ENCODE measurements at places on chromosomes 7 and 10.

DNA sequence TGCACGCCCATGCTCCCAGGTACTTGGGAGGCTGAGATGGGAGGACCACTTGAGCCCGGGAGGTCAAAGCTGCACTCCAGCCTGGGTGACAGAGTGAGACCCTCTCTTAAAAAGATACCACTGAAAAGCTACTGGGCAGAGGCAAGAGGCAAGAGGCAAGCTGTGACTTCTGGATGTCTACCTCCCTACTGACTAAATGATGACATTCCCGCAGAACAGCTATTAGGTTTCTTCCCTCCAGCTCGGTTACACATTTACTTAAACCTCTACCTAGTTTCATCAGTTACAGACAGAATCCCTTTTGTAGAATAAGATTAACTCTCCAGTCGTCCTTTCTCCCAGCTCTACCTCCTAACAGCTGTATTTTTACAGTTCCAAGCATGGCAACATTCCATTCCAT, 21.2 kb downstream of the RHEB start:
- no peak for DNase-seq

GRCh38 chr10:35340975-35341374, 4.7 kb downstream of the CCNY start:
- no peak for DNase-seq

DNA sequence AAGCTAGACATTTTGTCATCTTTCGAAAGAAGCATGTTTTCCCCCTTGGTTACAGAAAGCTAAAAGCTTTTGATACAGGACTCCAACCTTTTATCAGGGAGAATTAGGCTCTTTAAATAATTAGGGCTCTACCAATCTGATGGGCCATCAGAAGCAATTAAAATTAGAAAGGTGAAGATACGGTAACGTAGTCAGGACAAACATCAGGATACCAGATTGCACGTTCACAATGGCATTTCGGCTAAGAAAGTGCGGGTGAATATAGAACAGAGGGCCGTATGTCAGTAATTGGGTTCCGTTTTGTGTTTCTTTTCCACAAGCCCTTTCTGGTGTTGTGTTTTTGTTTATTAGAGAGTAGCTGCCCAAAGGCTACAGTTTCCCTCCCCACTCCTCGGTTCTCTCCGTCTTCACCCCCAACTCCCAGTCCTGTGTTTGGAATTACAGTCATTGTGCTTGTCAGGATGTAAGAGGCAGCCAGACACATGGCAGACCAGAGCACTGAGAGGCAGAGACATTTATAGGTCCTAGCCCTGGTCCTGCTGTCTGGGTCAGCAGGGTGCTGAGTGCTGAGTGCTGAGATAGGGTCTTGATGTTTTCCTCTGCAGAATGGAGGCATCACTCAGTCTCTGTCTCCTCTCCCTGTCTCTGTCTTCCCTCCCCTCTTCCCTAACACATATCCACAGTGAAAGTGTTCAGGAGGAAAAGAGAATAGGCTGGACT, 5.5 kb downstream of the PFKP start:
- DNase-seq: no peak

- DNase-seq: no peak
Measured at GRCh38 chr10:75461672-75462649, 30.5 kb downstream of the LRMDA start.

DNA sequence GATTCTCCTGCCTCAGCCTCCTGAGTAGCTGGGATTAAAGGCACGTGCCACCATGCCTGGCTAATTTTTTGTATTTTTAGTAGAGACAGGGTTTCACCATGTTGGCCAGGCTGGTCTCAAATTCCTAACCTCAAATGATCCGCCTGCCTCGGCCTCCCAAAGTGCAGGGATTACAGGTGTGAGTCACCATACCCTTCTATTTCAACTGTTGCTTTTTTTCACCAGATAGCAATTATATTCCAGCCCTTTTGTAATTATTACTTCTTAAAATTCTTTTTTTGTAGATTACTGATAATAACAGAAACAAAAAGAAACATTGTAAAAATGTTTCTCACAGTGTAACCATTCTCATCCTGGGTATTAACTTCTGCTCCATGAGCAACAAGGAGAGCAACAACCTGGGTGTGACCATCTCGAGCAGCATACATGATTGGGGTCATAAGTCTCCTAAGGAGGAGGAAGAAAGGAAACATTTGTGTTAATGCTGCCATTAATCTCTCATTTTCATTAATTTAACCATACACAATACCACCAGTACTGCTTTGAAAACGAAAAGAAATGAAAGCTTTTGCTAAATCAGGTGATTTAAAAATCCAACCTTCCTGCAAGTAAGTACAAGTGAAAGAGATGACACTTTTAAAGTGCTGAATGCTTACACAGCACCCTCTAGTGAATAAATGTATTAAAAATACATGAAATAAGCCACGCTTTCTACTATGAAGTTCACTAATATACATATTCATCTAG, 41.8 kb downstream of the ASZ1 start:
- DNase-seq: peak; percentile 70

GRCh38 chr7:78704504-78704903, 749.0 kb downstream of the MAGI2 start:
- DNase-seq: no peak

DNA sequence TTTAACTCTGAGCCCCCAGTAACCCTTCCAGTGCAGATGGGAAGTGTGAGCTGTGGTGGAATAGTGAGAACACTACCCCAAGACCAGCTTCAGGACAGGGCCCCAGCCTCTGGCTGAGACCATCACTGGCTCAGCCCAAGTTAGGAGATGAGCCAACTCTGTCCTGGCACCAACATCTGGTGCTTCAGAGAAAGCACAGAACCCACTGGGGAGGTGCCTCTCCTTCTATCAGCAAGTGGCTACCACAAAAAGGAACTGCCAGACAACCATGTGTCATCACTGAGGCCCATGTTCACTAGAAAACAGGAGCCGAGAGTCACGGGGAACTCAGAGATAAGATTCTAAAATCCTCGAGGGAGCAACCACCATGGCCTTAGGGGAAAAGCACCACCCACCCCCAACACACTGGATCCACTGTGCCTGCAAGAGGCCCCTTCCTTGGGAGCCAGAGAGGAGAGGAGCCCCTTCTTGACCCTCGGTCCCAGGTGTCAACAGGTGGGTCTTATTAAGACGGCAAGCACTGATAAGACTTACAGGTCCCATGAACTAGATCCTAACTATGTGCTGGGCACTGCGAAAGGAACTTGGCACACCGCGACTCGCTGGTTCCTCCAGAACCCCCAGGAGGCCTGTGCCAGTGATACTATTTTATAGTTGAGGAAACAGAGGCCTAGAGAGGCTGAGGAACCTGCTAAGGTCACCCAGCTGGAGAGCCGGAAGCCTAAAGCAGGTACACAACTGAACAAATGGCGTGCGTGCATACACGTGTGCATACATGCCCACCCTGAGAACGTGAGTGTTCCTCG, 102.7 kb downstream of the FAM53B start:
- DNase-seq: no peak

DNA sequence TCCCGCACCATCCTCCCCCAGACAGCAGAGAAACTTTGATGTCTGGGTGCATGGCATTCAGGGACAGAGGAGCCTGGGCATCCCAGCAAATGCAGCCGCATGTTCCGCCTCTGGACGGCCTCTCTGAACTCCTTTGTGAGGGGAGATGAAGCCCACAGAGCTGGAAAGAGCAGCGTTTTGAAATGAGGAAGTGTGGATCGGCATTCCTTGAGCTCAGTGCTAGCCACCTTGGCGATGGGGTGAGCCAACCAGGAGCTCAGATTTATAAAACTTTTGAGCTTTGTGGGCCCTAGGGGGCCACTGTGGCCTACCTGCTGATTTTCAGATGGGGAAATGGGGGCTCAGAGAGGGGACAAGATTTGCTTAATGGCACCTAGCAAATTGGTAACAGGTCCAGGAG, 126.4 kb upstream of the TCF7L2 start:
- DNase-seq: no peak

DNA sequence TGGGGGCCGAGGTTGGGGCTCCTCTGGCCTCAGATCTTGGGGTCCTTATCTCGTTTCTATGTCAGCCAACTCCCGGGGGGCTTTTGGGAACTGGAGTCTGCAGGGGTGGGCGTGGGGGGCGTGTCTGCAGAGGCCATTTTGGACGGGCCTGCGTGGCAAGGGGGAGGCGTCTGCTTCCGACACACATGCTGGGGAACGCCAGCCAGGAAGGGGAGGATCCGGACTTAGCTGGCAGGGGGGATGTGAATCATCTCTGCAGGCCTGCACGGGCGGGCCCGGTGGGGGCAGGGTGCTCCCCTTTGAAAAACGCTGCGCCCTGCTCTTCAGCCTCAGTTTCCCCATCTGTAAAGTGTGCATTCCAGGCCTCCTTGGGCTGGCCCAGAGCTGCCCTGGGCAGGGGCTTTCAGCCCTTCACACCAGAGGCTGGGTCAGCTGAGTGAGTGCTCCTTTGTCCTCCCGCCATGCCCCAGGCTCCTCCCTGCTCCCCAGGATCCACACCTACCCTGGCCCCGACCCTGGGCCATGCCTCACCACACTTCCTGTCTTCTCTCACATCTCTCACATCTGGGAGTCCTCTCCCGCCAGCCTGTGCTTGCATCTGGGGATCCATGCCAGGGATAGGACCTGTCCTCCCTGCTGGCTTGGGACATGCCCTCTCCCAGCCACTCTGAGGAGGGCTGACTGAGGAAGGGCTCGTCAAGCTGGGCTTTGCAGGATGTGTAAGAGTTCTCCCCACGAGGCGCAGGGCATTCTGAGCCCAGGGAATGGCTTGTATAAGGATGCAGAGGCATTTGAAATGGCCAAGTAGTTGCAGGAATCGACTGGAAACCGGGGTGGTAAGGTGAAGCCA, 172.6 kb upstream of the TNRC18 start:
- DNase-seq: peak; percentile 95

DNA sequence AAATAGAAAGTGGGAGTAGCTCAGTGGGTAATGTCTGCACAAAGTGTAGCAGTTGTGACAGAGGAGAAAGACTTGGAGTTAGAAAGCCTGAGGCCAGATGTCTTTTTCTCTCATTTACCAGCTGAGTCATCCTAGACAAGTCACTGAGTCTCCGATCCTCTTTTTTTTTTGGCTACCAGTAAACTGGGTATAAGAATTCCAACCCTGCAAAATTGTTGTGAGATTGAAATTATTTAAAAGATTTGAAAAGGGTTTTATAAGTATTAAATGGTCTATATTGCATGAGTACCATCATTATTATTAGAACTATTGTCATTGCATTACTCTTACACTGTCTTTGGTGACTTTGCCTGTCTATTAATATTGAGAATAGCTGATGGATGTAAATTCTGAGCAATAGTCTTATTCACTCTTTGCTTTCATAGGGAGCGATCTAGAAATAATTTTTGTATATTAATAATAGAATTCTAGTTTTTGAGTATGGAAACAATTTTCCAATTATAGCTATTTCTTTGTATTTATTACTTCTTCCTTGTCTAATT, 74.0 kb downstream of the ARID5B start:
- peak; percentile 23 for DNase-seq

DNA sequence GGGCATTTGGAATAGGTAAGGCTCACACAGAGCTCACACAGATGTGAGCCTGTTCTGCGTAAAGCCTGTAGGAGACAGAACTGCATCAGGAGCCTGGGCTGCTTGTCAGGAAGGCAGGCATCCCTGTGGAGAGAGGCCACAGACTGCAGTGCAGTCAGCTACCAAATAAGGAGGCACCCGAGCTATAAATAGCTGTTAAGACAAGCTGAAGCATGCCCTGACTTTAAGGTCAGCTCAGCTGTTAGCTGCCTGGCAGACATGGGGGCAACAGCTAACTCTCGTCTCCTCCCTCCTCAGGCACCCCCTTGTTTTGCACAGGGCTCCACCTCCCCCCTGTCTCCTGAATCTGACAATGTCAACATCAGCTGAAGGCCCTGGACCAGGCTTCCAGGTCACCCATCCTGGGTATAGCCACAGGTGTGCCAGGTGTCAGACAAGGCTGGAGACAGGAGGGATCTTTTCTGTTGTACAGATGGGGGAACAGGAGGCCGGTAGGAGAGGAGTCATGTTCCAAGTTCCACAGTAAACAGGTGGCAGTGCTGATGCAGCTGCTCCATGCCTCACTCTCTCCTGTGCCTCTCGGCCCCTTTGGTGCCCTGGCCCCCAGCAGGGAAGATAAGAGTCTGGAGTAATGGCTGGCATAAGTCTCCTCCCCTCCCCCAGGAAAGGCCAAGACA, 27.6 kb upstream of the MKRN1 start:
- DNase-seq: peak; percentile 40
